Stimulated activated CD8-positive, alpha-beta memory T cell treated with anti-CD3 and anti-CD28 coated beads, Interleukin-4, amount 100 ng/mL, for 4 hours (primary cell): ENCODE measurements at places on chromosomes 12 and 14.

DNA sequence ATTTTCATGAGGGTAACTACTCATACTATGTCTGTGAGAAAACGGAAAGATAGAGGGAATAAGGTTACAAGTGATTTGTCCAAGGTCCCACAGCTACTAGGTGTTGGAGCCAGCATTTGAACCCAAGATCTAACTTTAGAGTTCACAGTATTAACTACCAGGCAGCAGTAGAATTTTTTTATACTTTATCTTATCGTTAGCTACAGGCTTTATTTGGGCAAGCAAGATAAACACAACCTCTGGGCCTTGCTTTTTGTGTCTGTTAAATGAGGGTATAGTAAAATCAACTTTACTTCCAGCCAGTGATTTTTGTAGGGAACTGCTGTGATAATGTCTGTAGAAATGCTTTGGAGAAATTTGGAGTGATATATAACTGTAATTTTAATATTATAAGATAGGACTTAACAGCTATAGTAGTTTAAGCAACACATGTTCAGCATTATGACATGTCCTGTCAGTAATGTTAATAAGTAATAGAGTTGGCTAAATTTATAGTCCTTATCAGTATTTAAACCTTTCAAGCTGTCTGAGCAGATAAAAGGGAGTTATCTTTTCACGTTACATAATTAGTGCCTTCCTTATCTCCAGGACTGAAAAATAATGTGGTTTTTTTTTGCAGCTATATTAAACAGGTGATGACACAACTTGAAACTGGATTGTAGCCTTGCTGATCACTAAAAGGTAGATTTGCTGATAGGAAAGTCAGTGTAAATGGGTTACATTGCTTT, 12.8 kb downstream of the LEMD3 start:
- DNase-seq: no peak

GRCh38 chr14:90132821-90133570, 71.2 kb downstream of the KCNK13 start:
- no peak for DNase-seq

- DNase-seq: no peak
Observed at GRCh38 chr12:92295523-92295922, 149.9 kb upstream of the BTG1 start.

DNA sequence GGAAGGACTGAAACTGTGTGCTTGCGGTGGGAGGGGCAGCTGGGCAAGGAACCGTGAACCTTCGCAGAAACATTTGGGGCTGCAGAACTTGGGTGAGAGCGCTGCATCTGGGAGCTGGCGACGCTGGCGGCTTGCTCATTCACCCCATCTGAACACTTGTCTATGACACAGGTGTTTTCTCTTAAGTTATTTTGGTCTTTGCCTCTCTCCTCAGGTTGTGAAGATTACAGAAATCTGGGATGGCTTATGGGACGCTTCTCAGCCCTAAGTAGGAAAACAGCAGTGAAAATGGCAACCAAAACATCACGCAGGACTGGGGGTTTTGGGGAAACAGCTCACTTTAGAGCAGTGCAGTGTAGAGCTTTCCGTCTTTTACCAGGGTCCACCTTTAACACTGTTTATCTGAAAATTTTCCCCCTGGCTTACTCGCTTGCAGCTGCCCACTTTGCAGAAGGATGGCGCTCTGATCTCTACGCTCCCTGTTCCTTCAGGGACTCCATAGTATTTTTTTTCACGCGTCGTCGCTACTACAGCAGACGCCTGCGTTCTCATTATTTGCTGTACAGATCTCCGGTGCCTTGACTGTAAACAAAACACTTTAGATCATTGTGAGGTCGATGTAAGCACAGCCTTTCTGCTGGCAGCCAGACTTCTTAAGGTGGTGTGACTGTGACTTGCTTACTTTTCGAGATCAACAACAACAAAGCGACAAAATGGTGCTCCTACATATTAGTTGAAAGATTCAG, 2.7 kb upstream of the CDKN1B start:
- no peak for DNase-seq

GRCh38 chr14:89466484-89466883, 49.5 kb upstream of the FOXN3 start:
- peak; percentile 38 for DNase-seq

DNA sequence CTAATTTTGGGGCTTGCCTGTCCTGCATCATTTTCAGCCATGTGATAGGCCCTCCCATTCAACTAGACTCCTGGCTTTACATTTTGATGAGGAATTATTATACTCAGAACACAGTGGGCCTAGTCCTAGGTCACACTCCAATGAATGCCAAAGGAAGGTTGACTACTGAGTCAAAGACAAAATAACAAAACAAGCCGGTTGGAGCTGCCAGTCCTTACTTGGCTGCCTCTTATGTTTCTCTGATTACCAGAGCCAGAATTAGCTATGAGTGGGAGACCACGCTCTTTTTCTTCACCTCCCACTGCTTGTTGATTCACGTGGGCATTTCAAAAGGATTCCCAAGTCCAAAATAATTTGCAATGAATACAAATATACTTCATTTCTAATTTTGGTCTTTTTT, 78.1 kb upstream of the USP44 start:
- DNase-seq: no peak

DNA sequence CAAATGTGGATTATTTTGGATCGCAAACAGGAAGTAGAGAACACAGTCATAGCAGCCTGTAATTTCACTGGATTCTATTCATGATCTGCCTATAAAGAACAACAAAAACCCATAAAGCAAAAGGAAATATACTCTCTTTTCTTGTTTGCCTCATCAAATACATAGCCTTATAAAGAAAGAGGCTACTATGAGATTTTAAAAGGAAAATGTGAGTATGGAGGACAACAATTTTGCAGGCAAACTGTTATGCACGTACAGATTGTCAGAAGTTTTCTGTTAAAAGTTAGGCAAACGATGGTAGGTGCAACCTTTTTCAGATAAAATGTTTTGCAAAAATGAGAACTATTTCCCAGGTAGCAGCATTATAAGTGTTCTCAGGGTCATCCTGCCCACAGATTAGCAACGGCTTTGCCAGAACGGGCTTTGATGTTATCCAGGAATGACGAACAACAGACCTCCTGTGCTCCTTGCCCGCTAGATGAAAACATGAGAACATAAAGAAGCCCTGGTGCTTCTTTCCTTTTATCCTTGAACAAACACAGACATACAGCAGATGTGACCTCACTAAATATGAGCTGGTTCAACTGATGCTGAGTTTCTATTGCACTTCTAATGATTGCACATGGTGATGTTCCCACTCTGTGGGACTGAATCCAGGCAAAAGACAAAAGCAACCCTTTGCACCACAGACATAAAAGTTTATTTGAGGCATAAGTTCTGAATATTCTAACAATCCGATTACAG, 88.1 kb downstream of the ITPR2 start:
- DNase-seq: no peak

DNA sequence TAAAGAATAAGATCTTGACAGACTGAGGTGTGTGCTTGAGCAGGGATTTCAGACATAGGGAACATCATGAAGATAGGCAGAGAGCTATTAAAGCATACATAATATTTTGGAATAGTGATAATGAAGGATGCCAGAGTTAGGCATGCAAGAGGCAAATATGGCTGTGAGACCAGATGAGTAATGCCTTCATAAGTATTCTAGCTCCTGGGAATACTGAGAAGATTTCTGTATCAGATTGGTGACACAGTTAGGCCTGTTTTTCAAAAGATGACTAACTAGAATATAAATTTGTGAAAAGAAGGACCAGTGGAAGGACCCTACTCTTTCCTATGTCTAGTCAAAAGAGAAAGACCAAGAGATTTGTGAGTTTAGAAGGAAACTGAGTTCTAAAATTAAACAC, 108.8 kb downstream of the TXNDC16 start:
- no peak for DNase-seq

DNA sequence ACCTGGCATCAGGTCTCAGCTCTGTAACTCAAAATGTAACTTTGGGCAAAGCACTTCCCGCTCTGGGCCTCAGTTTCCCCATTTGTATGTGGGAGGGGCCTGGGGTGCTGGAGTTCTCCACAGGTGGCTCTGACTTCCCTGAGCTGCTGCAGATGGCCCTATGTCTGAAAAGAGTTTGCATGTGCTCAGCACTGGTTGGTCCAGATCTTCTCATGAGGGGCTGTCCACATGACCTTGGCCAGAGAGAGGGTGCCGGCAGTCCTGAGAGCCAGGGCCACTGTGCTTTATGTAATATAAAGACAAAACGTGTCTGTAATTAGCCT, 7.2 kb upstream of the CACNA2D4 start:
- DNase-seq: no peak
